ENCODE measurements at places on chromosomes 3 and 15.

DNA sequence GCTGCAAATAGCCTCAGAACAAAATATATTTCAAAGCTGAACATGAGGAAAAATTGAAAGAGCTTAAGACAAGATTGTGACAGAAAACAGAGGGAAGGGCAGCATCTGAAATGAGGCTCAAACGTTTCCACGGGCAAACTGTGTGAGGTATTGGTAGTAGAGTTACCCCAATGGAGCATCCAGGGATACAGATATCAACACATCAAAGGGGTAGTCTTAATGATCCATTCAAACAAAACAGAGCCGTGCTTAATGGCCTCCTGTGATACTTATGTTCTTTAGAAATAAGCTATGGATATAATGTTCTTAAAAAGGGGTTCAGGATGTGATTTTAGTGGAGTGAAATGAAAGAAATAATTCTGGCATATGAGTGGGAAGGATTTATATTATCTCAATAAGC lies 430.3 kb upstream of the PDZRN3 start:
- DNase-seq, result no peak

DNA sequence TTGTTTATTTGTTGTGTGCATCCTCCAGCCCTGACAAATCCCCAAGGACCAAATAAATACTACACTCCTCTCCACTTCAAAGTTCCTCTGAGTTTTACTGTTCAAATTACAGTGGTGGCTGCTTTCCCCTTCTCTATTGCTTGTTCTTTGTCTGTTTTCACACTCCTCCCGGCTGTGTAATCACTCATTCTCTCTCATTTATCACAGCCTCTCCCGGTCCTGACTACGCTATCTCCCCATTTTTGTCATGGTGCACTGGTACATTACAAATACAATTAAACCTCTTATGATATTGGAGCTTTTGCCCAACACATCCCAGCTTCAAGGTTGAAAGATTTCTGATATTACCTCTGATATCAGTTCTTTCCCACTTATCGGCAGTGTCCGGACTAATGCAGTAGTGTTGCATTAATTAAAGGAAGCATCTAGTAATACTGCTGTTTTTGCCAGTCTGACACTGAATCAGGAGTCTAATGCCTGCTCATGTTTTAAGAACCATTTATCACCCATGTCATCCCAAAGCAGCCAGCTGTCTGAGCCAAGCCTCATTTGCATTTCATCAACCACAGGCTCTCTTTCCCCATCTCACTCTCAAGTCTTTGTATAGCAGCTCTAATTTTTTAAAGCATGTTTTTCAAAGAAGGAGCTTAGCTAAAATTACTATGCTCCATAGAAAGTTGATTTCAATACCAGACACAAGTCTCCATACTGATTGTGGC lies 740.5 kb downstream of the ROBO2 start:
- DNase-seq, result no peak

DNA sequence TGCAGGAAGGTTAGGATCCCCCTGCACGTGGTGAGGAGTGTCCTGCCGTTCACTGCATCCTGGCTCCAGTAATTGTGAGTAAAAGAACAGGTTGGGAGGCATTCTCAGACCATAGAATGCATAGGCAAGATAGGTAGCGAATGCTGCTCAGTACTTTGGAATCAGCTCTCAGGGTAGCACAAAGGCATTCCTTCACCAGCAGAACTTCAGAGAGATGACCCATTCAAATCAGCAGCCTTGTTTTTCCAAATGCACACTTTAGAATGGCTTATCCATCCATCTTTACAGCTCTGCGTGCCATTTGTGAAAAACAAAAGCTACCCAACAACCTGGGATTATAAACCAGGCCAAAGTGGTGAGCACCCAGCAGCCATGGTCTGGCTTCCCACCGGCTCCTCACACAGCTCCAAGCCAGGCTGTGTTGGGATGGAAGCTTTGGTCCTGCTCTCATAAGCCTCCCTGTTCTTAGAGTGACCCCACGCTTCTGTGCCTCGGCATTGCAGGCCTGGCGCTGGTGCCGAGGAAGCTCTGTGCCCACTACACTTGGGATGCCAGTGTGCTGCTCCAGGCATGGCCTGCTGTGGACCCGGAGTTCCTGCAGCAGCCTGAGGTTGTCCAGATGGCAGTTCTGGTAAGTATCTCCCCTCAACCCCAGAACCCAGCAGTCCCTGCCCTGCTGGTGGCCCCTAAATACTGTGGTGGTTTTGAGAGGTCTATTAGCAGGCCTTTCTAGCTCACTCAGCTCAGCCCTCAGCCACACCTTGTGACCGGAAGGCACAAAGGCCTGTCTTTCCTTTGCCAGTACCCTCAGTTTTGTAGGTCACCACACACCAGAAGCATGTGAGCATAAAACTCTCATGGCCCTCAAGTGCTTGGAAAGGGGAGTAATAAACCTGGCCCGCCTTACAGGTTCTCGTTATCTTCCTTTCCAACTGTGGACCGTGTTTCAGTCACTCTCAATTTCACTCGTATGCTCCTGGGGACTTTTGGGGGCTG lies 52.9 kb upstream of the LIMD1 start:
- no peak for DNase-seq

DNA sequence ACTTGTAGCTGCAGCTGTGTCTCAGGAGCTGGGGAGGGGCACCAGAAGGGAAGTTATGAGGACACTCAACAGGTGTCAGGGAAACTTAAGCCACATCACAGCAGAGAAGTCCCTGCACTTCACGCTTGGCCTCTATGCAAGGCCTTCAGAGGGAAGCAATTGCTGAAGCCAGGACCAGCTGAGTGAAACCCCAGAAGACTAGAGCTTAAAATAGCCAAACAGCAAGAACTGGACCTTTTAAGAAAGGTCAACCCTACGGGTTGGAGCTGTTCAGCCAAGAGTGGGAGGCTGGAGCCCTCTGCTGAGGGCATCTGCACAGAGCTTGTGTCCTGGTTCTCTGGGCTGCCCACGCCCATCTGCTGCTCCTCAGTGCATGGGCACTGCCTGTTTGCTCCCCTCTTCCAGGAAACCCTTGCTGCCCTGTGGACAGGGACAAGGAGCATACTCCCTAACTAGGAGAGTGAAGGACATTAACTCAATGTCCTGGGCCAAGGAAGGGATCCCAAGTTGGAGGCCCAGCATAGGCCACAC lies 3.9 kb upstream of the GRAMD2A start:
- DNase-seq, result no peak

GRCh38 chr15:68316061-68316804 lies 38.7 kb downstream of the FEM1B start:
- DNase-seq, result no peak

DNA sequence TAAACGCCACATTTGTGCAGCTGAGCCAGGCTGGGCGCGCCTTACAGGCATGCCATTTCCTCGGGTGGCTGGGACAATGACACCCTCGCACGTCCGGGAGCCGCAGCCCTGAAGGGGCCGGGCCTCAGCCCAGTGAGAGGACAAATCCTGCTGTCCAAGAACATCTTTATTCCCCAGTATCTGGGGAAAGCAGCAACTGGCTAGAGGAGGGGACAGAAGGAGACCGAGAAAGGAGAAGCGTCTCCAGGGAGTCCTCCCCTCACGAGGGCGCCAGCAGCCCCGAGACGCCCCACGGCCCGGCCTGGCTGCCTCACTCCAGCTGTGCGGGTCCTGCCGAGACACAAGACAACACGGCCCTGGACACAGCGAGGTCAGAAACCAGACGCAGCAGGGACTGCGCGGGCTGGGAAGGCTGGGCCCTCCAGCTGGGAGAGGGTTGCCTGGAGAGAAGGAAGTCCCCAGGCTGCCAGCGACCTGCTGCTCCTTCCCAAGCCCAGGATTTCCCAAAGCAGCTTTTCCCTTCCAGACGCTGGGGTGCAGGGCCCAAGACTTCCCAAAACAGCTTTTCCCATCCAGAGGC lies 130.2 kb downstream of the CHSY1 start:
- peak; percentile 77 for DNase-seq

- DNase-seq, result peak; percentile 52
Observed at GRCh38 chr3:120451272-120451761, 525 bp upstream of the FSTL1 start.

- no peak for DNase-seq
Observed at GRCh38 chr3:149340310-149340933, 7.0 kb upstream of the TM4SF18 start.

- DNase-seq, result no peak
Observed at GRCh38 chr15:27806396-27806795, 292.7 kb downstream of the OCA2 start.

DNA sequence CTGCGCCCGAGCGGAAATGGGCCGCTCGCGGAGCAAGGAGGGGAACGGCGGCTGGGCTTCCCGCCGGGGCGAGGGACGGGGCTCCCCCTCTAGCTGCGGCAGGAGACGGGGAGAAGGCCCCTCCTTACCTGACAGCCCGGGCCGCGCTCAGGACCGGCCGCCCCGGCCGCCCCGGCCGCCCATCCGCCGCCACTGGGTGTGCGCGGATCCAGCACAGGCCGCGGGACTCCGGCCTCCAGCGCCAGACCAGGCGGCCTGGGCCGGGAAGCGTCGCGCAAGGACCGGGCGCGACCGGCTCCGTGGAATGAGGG lies 296 bp downstream of the TPRA1 start:
- DNase-seq, result no peak

DNA sequence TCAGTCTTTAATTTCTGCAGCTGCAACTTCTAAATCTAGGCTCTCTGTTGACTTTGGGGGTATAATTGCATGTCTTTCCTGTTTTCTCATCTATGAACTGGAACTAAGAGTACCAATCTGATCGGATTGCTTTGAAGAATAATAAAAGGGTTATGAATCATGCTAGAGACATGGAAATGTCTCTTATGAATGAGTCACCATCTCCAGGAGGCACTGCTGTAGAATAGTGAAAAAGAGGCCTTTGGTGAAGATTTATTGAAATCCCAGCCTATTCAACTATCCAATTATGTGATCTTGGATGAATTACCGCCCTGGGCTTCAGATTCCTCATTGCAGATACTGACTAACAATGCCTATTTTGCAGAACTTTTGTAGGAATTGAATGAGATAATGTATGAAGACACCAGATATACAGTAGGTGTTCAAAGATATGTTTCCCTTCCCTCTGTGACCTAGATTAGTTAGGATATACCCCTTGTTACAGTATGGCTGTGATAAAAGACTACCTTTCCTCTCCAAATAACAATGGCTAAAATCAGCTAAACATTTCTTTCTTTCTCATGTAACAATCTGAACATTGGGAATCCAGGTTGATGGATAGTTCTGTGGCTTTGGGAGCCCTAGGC lies 11.5 kb upstream of the CMTM8 start:
- DNase-seq, result no peak

DNA sequence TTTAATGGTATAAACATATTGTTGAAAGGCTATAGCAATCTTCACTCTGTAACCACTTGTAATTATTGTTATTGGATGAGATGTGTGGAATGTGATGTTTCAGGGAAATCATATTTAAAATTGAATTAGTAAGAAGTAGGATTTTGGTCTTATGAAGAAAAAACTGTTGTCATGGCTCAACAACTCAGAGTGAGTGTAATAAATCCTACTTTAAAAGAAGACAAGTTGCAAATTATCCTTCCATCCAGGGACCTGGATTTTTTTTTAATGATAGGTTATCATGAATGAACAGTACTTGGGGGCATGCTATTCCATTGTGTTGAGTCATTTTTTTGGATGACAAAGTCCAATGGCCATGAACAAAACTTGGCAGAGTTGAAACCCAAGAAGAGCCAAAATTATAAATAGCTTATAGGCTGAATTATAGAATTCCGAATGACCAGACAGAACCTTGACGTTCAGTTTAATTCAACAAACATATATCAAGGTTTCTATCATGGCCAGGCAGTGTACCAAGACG lies 625.5 kb upstream of the ZNF717 start:
- no peak for DNase-seq

GRCh38 chr3:112020674-112021085 lies 13.9 kb upstream of the TMPRSS7 start:
- no peak for DNase-seq

- no peak for DNase-seq
Observed at GRCh38 chr3:73955494-73956070, 330.8 kb upstream of the PDZRN3 start.

DNA sequence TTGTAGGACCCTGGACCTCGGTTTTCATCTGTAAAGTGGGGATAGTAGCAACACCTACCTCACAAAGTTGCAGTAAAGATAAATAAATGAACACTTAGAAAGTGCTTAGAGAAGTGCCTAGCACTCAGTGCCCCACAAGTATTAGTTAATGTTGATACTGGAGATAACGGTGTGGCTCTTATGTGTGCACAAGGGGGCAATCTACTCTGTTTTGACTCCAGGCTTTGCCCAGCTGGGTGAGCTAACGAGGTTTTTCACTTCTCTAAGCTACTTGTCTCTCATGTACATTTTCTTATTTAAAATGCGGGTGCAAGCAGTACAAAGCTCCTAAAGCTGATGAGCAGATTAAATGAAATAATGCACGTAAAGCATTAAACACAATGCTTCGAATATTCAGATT lies 193.5 kb upstream of the ICE2 start:
- DNase-seq, result no peak

DNA sequence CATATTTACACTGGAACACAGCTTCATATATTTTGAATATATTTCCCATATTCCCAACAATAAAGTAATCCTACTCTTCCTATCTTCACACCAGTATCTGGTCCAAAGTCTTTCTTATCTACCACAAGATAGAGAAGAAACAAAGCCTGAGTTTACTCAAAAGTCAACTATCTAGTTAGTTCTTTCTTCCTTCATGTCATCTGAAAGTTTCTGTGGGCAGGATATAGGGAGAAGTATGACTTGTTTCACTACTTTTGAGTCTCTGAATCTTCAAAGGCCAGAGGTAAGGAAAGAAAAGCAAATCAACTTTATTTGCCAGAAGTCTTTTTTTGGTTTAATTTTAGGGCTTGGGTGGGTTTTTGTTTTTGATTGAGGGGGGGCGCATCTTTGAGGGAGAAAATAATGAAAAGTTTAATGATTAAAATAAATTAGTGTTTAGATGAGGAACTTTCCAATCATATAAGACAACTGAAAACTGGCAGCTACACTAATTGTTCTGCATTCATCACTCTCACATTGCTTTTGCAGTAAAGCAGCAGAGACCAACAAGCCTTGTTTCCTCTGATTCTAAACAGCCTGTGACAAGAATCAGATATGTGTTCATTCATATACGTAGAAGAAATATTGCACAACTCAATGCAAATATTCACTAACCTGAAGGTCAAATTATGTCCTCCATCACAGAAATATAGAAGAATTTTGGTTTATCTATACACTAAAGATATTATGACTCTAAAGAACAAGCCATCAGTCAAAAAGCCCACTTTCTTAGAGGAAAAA lies 421.4 kb downstream of the SHQ1 start:
- DNase-seq, result no peak

Data from ureter (tissue), 1 donor.